ENCODE measurements at places on chromosomes 2 and 18.
A peak's percentile ranks its signal among the peaks of the same experiment; 100 is the strongest.

DNA sequence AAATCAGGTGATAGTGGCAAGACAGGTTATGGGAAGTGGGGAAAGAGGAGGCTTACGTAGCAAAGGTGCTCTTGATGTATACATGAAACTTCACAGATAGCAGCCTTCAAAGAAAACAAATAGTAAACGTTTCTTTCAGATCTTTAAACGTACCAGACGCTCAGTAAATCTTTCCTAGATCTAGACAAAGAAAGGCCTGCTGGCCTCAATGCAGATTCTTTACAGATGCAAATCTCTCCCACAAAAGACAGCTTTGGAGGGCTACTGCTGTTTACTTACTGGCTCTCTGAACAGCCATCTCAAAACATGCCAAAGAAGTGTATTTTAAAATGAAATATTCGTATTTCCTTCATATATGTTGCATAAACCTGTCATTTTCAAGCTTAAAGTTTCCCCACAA is 1279.9 kb upstream of the NRXN1 start:
- no peak for DNase-seq

GRCh38 chr2:132766573-132766972 is 96.6 kb upstream of the LYPD1 start:
- no peak for DNase-seq

DNA sequence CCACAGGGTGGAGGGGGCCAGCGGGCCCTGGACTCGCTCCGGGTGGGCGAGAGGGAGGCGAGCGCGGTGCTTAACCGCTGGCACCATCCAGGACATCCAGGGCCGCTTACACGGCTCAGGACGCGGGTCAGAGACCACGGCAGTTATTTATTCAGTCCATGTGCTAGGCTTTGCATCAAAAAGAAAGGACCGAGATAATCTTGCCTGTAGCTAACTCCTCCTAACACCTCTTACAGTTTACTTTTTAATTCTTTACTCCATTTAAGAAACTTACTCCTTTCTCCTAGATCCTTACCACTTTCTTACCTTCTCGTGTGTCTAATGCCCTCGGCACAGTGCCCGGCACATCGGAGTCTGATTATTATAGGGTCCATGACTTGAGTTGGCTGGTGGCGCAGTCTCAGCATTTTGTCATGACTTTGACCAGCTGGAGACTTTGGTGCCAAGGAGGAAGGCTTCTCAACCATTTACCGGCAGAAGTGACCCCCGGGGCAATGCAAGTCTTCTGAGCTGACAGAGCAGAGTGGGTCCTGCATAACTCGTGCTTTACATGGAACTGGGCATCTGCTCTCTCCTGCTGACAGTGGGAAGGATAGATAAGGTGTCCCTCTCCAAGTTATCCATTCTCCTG is 503 bp downstream of the ANXA4 start:
- DNase-seq = peak; percentile 32

GRCh38 chr2:209990838-209991237 is 11.6 kb upstream of the RPE start:
- no peak for DNase-seq

GRCh38 chr2:213281156-213281555 is 3.1 kb upstream of the SPAG16 start:
- no peak for DNase-seq

DNA sequence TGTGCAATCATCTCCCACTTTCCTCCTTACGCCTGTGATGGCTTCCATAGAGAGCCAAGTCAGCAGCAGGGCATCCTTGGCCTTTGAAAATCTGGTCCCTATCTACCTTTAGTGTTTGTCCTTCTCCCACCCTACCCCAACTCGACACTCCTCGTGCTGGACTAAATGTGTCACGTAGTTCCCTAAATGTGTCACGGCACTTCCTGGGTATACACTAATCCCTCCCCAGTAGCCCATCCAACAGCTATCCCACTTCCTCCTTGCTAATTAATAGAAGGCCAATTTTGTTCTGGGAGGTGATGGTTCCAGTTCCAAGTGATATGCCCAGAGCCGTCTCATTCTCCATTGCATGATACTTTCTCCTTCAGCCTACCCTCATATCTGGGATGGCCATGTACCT is 36.5 kb upstream of the ZFP36L2 start:
- peak; percentile 24 for DNase-seq

GRCh38 chr18:13577781-13578180 is 148.6 kb downstream of the FAM210A start:
- DNase-seq = no peak

DNA sequence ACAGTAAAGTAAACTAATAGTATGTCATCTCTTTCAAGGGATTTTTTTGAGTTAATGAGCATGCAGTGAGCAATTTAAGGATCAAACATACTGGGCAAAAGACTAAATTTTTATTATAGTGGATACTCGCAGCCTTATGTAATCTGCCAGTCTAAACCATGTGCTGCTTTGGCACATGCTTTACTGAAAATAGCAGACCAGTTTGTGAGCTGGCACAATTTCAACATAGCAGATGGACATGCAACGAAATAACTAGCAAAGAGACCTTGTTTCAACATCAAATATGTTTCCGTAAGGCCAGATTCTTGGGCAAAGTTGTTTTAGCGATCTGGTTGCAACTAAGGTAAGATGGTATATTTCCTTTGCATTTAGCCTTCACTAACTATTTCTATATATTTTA is 807.3 kb downstream of the NR4A2 start:
- DNase-seq = no peak

DNA sequence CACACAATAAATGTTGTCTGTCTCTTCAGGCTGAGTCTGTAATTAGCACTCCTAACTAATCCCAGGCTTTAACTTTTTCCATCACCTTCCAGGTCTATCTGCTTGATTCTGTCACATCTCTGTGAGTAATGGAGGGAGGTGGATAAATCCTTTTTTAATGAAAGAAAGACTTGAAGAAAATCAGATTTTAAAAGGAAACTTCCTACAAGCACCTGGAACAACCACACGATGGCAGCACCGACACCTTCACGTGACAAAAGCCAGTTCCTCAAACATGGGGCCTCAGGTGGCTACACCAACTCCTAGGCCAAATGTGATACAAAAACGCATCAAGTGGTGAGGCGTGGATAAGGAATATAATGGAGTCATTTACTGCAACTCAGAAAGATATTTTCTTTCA is 41.8 kb downstream of the TGFBRAP1 start:
- peak; percentile 64 for DNase-seq

GRCh38 chr2:239000500-239001073 is 152.7 kb downstream of the TWIST2 start:
- no peak for DNase-seq

GRCh38 chr2:43539436-43539835 is 56.4 kb downstream of the THADA start:
- DNase-seq = no peak

DNA sequence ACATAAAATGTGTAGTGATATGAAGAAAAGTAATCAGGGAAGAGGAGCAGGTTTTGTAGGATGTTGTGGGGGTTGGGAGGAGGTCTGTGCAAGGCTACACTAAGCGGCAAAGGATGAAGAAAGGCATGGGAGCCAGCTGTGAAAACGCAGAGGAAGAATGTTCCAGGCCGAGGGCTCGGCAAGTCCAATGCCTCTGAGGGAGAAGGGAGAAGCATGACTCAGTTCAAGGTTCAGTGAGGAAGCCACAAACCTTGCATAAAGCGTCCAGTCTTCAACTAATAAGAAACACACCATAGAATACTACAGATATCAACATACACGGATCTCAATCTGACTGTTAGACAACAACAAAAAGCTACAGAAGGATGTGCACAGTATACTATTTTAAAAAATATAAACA is 16.2 kb downstream of the EPB41L3 start:
- DNase-seq = peak; percentile 49

DNA sequence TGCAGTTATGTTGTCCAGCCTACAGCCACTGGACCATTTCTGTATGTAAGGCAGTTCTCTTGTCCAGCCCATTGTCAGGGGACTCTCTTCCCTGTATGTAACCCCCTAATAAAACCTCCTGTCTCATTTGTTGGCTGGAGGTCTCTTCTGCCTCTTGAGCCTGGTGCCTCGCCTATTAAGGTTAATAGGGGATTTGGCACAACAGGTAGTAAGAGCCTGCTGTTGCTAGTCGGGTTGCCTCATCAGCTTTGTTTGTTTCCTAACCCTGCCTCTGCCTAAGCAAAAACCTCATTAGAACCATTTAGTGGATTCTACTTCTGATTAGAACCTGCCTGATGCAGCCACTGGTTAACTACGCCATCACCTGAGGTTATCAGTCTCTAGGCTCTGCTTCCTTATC is 62.2 kb upstream of the STPG4 start:
- DNase-seq = no peak

DNA sequence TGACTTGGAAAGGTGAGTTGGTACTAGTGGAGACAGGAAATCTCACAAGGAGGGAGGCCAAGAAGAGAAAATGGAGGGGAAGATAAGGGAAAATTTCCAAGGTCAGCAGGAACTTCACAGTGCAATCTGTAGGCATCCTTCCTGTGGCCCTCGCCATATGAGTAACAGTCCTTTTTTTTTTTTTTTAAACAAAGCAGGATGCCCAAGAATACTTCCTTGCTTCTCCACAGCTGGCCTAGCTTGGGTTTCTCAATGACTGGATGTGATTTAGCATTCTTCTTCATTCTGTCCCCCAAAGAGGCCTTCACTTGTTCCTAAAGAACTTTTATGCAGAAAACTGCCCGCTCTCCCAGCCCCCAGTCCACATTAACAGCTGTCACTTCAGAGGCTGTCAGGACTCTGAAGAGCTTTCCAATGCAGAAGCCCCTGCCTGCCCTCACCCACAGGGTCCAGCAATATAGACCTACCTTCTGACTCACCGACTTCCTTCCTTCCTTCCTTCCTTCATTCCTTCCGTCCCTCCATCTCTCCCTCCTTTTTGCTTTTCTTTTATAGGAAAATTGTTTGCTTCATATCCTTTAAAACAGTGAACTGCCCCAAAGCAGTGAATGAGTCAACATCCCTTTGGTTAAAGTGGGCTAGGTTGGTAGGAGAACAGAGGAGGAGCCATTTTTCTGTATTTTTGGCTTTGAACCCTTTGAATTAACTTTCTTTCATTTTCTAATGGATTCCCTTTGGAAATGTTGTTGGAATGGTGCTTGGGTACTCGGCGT is 172.0 kb downstream of the MGAT5 start:
- DNase-seq = no peak

GRCh38 chr18:22632191-22632590 is 214.5 kb upstream of the CTAGE1 start:
- DNase-seq = no peak

DNA sequence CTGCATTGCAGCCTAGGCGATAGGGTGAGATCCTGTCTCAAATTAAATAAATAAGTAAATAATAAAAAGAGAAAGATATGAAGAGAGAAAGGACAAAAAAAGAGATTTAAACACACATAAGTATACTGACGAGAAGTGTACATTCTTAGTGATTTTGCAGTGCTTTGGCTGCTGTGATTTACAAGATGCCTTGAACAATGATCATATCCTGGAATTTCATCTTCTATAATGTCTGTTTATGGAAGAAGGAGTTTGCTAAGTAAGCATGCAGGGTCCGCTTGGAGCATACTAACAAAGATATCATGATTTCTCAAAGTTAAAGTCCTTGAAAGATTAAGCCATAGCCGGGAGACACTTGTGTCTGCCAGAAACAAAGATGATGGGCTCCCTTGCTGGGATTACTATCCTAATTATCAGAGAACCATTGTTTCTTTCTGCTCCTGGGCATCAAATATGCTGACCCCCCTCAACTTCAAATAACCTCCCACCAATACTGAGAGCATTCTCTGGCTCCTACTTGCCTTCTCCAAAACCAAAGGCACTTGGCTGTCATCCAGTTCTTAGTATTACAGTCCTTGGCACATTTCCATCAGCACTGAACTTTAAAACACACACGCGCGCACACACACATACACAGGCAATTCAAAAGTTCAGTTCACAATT is 47.5 kb upstream of the STAM2 start:
- peak; percentile 79 for DNase-seq

DNA sequence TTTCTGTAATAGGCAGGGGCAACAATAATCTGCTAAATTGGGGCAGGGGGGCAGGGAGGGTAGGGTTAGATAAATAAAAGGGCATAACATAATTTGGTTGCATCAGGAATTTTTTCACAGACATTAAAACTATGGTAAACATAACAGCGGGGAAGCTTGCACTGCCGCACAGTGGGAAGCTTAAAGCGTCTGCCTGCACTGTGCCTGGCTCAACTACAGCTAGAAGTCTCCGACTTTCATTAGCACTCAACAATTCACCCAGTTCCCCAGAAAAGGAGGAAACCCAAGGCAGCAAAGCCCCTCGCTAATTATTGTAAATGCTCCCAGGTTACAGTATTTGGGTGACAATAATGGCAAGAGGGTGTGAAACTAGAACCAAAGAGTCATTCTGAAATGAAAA is 562.9 kb downstream of the ARHGAP15 start:
- no peak for DNase-seq

GRCh38 chr18:32092422-32093101 is 888 bp downstream of the RNF138 start:
- peak; percentile 94 for DNase-seq

DNA sequence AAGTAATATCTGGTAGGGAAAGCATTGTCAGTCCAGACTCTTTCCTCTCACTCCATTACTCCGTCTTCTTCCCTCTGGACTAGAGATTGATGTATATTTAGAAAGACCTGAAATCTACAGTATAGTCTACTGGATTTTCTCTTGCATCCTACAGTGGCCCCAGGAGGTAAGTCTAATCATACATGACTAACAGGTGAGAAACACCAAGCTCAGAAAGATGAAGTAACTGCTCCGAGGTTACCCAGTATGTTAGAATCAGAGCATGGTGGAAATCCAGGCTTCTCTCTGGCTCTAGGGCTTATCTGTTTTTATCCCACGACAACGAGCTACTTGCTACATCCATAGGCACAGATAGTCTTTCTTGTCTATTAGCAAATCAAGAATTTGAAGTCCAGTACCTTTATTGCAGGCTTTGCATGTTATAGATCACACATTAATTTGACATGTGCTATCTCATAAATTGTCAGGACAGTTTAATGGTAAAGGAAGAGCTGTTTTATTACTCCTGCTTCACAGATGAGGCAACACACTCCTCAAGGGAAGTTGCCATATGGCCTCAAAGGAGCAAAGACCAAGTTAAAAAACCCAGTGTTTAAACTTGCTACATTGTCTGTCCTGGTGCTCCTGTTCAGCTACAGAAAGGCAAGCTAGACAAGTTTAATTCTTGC is 484.3 kb downstream of the THSD7B start:
- no peak for DNase-seq

Data from KBM-7 (cell line).